ENCODE measurements at places on chromosomes 11 and 22.

GRCh38 chr22:42326801-42327200, 56.3 kb upstream of the TCF20 start:
- DNase-seq = no peak

- no peak for DNase-seq
Observed at GRCh38 chr22:19722178-19722981, 959 bp upstream of the GP1BB start.

DNA sequence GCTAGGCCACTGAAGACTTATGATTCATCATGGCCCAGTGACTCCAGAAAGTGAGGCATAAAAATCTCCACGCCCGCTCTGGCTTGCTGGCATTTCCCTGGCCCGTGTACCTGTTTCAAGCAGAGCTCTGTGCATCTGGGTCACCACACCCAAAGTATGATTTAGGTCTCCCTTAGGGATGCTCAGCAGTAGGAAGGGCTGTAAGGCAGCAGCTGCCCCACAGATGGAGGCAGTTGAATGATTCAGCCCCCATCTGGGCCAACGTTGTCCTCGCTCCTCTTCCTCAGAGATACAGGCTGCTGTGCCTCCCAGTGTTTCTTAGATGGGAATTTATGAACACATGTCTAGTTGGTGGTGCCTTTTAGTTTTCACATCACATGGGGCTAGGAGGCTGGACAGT, 21.6 kb downstream of the GPR83 start:
- DNase-seq = no peak

- no peak for DNase-seq
Observed at GRCh38 chr11:1772270-1773130, 8.8 kb upstream of the CTSD start.

GRCh38 chr11:119691701-119692539, 37.1 kb downstream of the NECTIN1 start:
- DNase-seq = no peak

DNA sequence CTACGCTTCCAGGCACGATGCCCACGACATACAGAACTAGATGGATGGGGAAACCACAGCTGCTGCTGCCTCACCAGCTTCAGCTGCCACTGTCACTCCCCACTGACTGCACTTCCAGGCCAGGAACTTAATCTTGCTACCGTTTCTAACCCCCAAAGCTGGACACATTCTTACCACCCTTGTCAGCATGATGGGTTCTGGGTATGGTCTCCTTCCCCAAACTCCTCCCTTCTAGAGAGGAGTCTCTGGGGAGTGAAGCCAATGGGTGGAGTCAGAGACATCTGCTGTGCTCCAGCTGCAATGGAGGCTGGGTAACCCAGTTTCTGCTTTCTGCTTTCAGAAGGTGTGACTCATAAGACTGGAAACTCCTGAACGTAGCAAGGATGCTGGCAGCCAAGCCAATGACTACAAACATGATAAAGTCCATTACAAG, 87.0 kb upstream of the THY1 start:
- peak; percentile 72 for DNase-seq

- no peak for DNase-seq
Observed at GRCh38 chr22:28953976-28954880, 70.9 kb downstream of the ZNRF3 start.

GRCh38 chr22:28909375-28909774, 26.0 kb downstream of the ZNRF3 start:
- DNase-seq = no peak

DNA sequence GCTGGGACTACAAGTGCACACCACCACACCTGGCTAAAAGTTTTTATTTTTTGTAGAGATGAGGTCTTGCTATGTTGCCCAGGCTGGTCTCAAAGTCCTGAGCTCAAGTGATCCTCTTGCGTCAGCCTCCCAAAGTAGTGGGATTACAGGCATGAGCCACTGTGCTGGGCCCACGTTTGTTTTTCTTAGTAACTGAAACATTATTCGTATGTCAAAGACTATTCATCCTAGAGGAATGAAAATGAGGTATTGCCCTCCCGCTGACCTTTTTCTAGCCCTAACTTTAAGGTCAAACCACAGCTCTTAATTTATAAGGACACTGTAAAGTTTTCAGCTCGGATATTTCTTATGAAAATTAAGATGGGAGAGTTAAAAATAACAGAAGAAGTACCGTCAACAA, 33.2 kb upstream of the PAX6 start:
- no peak for DNase-seq

DNA sequence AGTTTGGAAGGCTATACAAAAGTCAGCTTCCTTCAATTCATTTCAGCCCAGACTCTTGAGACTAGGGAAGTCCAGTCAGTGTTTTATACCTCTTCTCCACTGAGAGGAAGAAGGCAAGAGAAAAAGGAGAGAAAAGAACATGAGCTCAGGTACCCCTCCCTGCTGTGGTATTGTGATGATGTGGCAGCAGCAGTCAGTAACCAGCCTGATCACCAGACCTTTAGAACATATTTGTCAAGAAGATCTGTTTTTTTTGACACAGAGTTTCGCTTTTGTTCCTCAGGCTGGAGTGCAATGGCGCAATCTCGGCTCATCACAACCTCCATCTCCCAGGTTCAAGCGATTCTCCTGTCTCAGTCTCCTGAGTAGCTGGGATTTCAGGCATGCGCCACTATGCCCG, 21.2 kb upstream of the RPS13 start:
- DNase-seq = no peak

- peak; percentile 25 for DNase-seq
Observed at GRCh38 chr11:75078233-75078632, 18.4 kb downstream of the OR2AT4 start.

- DNase-seq = no peak
Observed at GRCh38 chr11:28730889-28731288, 622.7 kb downstream of the METTL15 start.

DNA sequence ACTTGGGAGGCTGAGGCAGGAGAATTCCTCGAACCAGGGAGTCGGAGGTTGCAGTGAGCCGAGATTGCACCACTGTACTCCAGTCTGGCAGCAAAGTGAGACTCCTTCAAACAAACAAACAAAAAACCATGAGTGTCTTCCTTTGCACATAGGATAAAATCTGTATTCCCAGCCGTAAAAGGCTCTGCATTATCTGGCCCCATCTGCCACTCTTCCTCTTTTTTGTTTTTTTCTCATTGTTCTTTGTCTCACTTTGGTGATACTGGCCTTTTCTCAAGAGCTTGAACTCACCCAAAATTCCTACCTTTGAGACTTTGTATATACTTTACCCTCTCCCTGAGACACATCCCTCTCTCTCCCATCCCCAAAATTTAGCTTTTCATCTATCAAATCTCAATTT, 17.6 kb downstream of the FDX1 start:
- DNase-seq = no peak

DNA sequence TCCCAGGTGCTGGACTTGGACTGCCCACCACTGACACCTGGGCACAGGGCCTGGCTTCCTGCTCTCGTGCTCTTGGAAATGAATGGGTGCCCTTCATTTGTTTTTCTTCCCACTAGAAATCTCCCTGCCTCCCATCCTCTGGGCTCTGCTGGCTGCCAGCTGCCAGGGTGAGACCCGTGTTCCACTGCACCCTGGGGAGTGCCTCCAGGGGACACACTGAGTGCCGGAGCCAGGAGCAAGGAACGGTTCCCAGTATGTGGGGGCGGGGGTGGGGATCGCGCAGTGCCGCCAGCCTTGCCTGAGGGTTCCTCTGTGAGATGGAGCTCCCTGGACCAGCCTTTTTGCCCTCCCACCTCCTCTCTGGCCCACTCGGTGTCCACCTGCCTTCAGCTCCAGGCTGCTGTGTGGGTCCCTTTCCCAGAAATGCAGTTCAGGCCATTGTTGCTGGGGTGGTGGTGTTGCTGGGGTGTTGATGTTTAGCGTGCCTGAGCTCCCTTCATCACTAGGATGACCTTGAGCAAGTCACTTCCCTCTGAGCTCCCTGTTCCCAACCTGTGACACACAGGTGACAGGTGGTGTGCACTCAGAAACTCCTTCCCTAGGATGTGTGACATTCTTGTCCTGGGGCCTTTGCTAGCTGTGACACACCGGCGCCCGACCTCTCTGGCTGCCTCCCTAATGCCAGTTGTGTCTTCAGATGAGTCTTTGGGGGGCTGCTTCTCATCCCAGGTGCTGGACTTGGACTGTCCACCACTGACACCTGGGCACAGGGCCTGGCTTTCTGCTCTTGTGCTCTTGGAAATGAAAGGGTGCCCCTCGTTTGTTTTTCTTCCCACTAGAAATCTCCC, 72.1 kb downstream of the MED15 start:
- no peak for DNase-seq

- no peak for DNase-seq
Observed at GRCh38 chr11:22859756-22860155, 518 bp downstream of the CCDC179 start.

DNA sequence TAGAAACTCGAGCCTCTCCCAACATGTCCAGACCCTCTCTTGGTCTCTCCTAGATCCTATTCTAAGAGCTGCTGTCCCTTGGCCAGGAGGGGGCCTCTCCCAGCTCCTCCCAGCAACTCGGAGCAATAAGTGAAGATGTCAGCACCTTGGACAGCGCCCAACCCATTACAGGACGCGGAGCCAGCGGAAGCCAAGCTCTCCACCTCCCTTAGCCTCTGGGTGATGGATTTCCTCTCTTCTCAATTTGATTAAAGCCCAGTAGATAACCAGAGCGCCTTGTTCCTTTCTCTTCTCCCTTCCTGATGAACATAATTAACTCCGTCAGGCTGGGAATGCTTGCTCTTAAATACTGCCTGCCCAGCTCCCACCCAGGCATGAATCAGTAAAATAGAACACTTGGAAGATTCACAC, 26.2 kb upstream of the TPBGL start:
- DNase-seq = peak; percentile 10

GRCh38 chr11:112085822-112086421, 634 bp downstream of the TIMM8B start:
- DNase-seq = no peak

DNA sequence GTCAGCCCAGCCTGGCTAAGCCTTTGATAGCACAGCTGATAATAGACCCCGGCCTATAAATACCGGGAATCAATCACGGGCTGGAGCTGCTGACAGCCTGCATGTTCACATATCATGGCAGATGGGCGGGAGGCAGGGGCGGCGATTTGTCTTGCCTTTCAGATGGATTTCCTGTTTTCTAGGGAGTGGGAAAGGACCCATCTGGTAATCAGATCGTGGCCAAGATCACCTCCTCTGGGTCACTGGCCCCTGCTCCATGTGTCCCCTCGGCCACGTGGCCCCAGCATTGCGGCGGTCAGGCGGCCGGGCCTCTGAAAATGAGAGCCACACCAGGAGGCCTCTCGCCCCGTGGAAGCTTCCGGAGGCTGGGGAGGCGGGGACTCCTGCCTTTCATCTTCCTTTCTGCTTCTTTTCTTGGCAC, 36.6 kb downstream of the SMIM38 start:
- DNase-seq = no peak

DNA sequence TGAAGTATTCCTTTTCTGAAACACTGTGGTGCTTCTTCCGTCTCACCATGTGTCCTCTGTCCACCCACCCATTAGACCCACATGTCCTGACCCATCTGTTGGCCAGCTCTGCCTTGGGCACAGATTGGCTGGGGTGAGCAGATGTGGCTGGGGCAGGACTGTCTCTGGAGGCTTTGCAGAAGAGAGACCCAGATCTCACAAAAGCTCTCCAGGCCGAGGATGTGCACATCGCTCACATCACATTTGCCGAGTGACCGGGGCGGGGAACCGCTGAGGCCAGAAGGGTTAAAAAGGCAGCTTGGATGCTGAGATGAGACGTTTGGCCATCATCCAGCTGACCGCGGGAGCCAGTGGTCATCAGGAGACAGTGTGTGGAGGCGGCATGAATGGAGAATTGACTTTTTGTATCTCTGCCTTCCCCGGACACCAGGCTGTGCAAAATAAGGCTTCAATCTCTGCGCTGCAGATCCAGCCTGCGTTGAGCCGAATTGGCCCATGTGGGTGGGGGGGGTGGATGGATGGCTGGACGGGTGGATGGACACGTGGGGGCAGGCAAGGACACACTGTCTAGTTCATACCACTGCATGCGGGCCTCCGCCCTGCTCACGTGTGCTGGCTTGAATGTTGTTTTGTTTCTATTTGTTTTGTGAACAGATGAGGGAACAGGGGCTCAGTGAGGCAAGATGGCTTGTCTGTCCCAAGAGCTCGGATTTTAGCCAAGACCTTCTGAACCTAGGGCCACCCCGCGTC, 6.1 kb downstream of the IFITM10 start:
- DNase-seq = no peak

- DNase-seq = no peak
Observed at GRCh38 chr11:60905047-60905446, 1.3 kb downstream of the PRPF19 start.

DNA sequence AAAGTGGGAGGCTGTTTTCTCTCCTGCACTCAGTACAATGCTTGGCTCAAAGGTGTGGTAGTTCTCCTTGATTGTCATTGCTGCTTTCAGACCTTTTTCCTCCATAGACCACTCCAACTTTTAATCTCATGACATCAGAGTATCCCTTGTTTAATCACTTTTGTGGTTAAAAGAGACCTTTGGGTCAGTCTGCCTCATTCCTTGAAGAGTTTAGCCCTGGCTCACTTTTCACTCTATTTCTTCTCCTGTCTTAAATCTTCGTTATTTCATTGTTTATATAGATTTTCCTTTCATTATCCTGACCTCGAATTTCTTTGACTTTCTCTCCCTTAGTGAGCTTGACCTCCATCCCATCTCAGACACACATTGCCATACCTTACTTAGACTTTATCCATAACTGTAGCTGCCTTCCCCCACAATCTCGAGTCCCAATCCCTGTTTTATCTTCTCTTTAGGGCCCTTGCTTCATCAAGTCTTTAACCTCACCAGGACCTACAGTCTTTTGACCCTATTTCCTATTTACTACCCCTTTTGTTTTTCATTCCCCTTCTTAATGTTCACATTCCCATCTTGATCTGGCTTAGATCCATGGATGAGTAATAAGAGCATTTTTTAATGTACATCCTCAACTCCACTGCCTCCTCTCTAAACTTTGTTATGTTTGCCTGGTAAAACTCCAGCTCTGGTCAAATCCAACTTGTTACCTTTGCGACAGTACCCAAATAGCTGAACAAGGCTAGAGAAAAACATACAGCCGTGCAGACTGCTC, 9.5 kb downstream of the ATXN10 start:
- DNase-seq = no peak

GRCh38 chr11:63549411-63549810, 12.8 kb downstream of the PLAAT4 start:
- no peak for DNase-seq

DNA sequence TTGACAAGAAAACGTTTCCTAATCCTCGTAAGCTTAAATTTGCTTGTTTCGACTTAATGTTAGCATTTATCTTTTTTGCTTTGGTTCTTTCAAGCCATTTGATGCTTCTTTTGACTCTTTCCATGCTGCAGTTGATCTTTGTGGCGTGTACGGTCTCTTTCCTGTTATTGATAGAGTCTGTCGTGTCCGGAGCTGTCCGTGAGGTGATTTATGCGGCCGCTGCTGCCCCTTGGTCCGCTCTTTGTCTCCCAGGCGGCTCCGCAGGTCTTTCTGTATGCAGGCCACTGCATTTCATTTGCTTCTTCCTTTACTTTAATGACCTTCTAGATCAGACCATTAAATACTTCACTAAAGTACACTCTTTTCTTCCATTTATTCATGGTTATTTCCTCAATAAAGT, 50.3 kb downstream of the TBC1D22A start:
- no peak for DNase-seq

GRCh38 chr22:38570779-38571364, 889 bp upstream of the DMC1 start:
- DNase-seq = no peak
